ENCODE measurements at places on chromosomes 4 and X.

DNA sequence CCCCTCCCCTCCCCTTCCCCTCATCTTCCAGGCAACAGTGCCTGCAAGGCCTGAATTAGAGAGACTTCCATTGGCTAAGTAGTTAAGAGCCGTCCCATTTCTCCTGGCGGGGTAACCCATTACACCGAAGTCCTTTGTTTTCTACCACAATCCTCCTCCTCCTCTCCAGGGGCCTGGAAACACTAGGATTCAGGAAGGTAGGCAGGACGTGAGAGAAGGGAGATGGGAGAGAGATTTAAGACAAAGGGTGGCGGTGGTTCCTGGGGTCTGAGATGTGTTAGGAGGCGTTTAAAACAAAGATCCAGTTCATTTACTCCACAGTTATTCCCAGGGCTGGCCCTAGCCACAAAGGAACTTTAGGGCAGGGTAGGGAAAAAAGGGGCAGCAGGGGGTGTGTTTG lies 28.0 kb downstream of the NYX start:
- DNase-seq = no peak

DNA sequence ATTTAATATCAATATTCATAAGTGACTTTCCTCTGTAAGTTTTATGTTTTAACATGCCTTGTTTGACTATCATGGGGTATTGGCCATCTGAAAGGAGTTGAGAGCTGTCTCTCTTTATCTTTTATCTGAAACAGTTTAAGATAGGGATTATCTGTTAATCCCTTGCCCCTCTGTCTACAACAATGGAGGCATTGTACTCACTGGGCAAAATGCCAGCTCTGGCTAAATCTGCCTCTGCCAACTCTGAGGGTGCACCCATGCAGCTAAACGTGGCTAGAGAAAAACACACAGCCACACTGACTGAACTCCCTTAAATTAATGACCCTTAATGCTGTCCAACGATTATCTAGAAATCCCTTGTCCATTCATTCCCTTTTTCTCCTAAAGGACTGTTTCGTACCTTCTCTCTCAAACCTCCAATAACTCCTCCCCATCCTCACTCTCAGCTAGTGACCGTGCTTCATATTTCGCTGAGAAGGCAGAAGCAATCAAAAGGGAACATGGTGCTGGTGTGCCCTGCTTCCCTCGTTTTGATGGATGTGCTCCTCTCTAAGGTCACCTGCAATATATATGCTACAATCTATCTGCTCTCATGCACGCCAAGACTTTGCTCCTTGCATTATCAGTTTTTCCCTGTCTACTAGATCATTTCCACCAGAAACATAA lies 10.3 kb downstream of the PHKA2 start:
- DNase-seq = no peak

DNA sequence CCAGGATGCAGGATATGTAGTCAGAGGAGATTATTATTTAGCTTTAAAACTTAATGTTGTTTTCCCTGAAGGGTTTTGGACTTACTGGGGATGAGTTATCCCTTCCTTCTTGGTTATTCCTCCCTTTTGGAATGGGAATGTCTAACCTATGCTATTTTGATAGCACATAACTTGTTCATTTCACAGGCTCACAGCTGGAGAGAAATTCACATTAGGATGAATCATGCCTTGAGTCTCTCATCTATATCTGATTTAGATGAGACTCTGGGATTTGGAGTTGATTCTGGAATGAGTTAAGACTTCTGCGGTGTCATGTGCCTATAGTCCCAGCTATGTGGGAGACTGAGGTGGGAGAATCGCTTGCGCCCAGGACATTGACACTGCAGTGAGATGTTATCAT lies 81.1 kb downstream of the ATP11C start:
- DNase-seq = no peak

DNA sequence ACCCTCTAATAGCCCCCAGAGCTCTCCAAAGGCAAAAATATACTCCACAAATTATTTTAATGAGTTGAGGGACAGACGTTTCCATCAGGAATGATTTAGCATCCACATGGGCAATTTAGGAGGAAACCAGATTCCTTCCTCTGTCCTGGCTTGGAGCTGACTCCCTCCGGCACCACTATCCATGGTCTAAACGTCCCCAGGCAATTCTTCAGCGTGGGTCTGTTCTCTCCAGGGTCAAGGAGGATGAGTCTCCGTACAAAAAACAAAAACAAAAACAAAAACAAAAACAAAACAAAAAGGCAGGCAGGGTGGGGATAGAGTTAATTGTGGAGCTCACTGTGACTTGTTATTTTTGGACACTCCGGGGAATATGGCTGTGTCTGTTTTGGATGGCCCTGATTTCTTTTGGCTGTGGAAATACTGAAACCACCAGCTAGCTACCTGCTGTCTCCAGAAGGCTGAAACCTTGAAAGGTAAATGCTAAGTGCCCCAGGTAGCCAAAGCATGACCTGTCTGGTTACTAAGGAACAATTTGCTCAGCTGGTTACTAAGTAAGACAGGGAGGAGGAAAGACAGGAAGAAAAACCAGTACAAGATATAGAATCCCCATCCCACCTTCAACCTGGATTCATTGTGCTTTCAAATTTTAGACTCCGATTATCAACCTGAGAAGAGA lies 419.1 kb upstream of the LCORL start:
- no peak for DNase-seq

DNA sequence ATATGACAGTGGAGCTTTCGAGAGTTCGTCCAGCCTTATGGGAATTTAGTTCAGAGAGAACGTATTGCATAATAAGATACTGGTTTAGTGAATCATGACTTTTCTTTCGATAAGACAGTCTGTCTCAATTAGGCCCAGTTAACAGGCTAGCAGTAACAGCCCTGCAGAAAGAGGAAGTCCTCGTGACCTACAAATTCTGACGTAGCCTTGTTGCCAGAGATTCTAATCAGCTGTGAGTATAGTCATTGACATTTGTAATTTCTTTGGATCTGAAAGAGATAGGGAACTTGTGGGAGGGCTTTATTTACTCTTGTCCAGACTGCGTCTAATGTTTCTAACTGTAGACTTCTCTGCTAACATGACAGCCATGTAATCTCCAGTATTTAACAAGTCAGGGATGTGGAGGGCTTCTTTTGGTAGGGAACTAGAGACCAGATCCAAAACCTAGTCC lies 15.8 kb downstream of the ART3 start:
- DNase-seq = no peak

- no peak for DNase-seq
Observed at GRCh38 chr4:116724249-116724648, 361.1 kb downstream of the TRAM1L1 start.

DNA sequence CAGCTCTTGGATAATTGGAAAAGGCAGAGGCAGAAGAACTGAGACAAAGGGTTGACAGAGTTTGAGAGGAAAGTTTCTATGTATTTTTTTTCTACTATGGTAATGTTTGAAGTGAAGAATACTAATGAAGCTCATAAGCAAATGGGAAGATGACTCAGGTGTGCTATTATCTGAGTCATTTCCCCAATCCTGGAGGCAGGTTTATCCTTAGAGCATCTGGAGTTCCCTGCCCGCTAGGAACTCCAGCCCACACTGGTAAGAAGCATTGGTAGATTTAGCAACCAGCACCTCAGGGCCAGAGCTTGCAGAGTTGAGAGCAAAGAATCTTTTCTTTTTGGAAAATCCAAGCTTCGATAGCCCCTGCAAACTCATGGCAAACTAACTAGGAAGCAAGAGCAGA lies 55.2 kb downstream of the DOCK11 start:
- no peak for DNase-seq

GRCh38 chrX:12582649-12583048 lies 208.6 kb upstream of the PRPS2 start:
- DNase-seq = no peak

GRCh38 chrX:96394598-96394997 lies 290.0 kb upstream of the DIAPH2 start:
- no peak for DNase-seq
